ENCODE measurements at places on chromosomes 12 and 14.

GRCh38 chr14:104827177-104828055 is 26.5 kb downstream of the ZBTB42 start:
- DNase-seq: peak; percentile 24

DNA sequence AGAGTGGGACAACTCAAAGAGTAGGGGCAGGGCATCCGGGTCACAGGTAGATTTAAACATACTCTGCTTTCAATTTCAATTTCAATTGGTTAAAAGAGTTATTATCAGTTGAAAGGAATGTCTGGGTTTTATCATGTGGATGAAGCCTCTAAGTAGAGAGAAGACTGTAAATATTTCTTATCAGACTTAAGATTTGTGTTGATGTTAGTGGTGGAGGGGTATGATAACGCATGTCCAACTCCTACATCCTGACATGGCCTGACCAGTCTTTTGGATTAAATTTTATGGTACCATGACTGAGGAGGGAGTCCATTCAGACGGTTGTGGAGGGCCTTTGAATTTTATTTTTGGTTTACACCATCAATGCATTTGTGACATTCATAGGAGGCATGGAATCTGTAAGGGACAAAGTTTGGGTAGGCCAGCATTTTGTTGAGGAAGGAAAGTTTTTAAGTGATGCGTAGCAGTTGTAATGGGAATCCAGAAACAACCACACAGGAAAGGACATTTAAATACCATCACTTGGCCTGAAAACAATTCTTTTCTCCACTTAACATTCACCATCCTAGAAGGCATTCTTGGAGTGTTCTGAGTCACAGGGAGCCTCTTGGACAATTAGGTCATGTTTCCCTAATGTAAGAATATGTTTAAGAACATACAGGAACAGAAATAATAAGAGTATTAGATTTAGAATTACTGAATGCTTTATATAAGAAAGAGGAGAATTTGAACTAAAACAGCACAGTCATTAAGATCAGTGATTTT is 371.9 kb downstream of the ATP23 start:
- no peak for DNase-seq

- DNase-seq: no peak
These were observed 21.5 kb upstream of the SOCS2 start for GRCh38 chr12:93550748-93551611.

DNA sequence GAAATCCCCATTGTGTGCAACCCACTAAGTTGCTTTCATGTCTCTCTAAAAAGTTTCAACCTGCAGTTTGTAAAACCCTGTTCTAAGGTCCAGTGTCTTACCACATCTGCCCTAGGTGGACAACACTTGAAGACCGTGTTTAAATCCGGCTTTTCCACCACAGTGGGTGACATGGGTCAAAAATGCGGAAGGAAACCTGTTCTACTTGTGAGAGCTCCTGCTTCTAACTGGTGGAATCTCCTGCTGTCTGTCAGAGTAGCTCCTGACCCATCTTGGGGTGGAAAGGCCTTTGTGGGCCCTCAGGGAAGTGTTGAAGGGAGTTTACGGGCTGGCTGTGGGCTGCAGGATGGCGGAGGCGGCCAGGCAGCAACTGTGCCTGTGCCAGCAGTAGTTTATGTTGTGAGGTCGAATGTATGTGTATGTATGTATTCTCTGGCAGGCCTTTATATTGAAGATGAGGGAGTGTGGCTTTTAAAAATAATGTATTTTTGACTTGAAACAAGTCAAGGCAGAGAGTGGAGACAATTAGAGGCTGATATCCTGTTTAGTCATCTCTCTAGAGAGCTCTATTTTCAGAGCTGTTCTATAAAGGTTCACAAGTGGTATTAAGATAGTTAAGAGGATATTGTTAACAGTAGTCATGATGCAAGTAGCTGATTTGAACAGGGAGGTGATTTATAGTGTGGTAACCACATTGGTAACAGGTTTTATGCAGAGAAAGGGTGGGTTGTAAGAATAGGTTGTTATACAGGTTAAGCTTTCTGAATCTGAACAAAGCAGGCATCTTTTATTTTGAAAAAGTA is 67.0 kb downstream of the PRKCH start:
- DNase-seq: no peak

GRCh38 chr12:117234441-117234840 is 44.2 kb upstream of the FBXO21 start:
- DNase-seq: no peak

- DNase-seq: no peak
These were observed 618.5 kb downstream of the NRXN3 start for GRCh38 chr14:78788467-78789360.

- no peak for DNase-seq
These were observed 37.9 kb downstream of the PITPNM2 start for GRCh38 chr12:123113026-123113425.

GRCh38 chr14:20690848-20691640 is 2.5 kb downstream of the ANG start:
- peak; percentile 76 for DNase-seq

- DNase-seq: no peak
These were observed 38.1 kb upstream of the PTCSC3 start for GRCh38 chr14:36214476-36215216.

GRCh38 chr14:22185191-22185590 is 403.8 kb downstream of the DAD1 start:
- no peak for DNase-seq

DNA sequence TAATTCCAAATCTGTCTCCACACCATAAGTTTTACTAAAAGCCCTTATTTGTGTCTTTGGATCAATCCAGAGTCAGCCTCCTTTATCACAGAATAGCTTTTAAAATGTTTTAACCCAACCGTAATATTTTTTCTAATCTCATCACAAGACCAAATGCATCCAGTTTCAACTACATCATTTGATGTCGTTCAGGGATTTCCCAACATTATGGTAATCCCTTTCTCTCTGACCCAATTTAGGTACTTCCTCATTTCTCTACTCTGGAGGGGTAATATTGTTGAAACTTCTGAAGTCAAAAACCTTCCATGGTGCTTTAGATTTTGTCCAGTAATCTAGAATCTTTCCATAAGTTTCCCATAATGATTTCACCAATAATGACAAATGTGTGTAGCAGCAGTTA is 596.8 kb downstream of the SOX5 start:
- no peak for DNase-seq
